ENCODE measurements at places on chromosomes 2 and 18. TPM values are rescaled to one million over a fixed set of nuclear protein-coding genes. Genes with fewer than 3 reads are reported as not detected.
A peak's percentile ranks its signal among the peaks of the same experiment; 100 is the strongest.

NABP1 gene
- total RNA-seq = 94.1 TPM

KCNJ3 gene
- not detected for total RNA-seq

SPC25 gene
- total RNA-seq = 25.2 TPM

ITGB6 gene
- not detected for total RNA-seq

NT5DC4 gene
- total RNA-seq = not detected

SPHKAP gene
- total RNA-seq = not detected

- H3K4me1 ChIP-seq = no peaks in the 10 kb centered on the region
- H3K27ac ChIP-seq = no peak overlapping the region
- H3K36me3 ChIP-seq = no peaks in the 10 kb centered on the region
- H3K27me3 ChIP-seq = no peaks in the 10 kb centered on the region
- no peak for DNase-seq
- H3K4me3 ChIP-seq = no peak overlapping the region
Measured at GRCh38 chr2:82825410-82826090, 1633.5 kb downstream of the SUCLG1 start.

DNA sequence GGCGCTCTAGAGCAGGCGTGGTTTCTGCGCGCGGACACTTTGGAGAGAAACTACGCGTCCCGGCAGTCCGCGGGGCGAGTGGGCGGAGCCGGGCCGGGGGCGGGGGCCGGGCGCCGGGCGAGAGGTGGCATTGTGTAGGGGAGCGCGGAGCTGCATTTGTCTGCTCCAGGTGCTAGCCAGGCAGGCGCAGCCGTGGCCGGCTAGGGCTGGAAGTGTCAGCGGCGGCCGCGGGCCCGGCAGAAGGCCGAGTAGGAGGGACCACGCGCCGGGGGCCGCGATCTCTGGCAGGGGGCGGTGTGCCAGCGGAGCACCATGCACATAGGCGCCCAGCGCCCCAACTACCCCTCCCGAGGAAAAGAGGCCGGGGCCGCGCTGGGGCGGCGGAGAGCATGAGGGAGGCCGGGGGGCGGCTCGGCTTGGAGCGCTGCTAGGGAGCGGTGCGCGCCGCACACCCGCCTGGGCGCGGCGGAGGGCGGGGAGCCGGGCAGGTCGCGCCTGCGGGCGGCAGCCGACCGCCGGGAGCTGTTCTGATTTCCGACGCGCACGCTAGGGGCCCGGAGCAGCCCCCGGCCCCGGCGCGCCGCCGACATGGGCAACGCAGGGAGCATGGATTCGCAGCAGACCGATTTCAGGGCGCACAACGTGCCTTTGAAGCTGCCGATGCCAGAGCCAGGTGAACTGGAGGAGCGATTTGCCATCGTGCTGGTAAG is at the start of gene FMNL2:
TSS of gene FMNL2 (plus strand) at position 159 of the 710 bp plus-strand sequence.
- peaks cover 39% of the 10 kb centered on the region for H3K27me3 ChIP-seq
- peak; percentile 77 for DNase-seq
- no peak within 1 kb of the TSS for H3K27ac ChIP-seq
- peak within 1 kb of the TSS; percentile 92 for H3K4me3 ChIP-seq
- H3K4me1 ChIP-seq = peaks cover 18% of the 10 kb centered on the region

DNA sequence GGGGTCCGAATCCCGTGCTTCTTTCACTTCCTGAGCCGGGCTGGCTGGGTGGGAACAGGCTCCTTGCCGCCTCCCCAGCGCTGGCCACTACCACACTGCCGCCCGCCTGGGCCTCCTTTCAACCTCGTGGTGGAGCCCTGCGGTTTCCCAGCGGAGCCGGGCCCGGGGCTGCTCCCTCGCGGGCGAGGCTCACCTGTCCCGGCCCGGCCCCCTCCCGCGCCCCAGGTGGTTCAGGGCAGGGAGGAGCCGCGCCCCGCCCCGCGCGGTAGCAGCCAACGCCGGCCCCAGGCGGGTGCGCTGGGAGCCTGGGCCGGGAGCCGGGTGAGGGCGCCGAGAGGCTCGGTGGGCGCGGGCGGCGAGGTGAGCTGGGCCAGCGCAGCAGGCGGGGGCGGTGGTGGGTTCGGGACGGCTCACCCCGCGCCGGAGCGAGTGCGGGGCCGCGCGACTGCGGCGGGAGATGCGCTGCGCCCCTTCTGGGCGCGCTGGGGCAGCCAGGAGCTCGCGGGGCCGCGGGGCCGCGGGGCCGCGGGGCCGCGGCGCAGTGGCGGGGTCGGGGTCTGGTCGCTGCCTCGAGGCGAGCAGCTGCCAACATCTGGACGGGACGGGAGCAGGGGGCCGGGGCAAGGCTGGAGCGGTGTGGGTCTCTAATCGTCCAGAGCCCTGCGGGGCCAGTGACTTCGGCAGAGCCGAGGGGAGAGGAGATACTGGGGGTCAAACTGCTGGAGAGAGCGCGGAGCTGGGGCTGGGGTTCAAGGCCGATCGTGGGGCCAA is at the start of gene LYPD6B:
TSS of gene LYPD6B (plus strand) at position 258 of the 771 bp plus-strand sequence. CDS start 92,250 bp downstream, outside the sequence.
- H3K4me1 ChIP-seq = no peaks in the 10 kb centered on the region
- H3K36me3 ChIP-seq = no peaks in the 10 kb centered on the region
- H3K4me3 ChIP-seq = peak within 1 kb of the TSS; percentile 60
- H3K27me3 ChIP-seq = peaks cover 64% of the 10 kb centered on the region

GRCh38 chr2:32946314-32947075 is at the start of gene LTBP1:
LTBP1 (plus strand) TSS chr2:32946953; CDS start chr2:32947325, 372 bp downstream.
- H3K27ac ChIP-seq = no peak within 1 kb of the TSS
- peaks cover 6% of the 10 kb centered on the region for H3K4me1 ChIP-seq
- DNase-seq = peak; percentile 73
- H3K4me3 ChIP-seq = peak within 1 kb of the TSS; percentile 88
- no peaks in the 10 kb centered on the region for H3K36me3 ChIP-seq

DNA sequence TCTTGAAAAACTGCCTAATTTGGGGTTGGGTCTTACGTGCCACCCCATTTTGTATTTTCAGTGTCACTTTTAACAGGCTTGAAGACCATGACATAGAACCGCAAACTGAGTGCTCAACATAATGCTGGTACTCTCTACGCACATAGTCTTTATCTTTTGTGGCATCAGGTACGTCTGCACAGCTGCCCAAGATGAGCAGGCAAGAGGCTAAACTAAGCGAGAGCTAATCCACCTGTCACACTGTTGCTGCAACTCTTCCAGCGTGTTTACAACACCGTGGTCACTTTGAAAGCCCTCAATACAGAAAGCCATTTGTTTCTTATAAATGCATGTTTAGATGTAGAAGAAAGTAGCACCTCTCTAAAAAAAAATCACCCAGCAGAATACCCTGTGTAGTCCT is 270.0 kb upstream of the TCF4 start:
- H3K27me3 ChIP-seq = no peaks in the 10 kb centered on the region
- H3K27ac ChIP-seq = no peak overlapping the region
- no peak overlapping the region for H3K4me3 ChIP-seq
- no peaks in the 10 kb centered on the region for H3K4me1 ChIP-seq
- no peaks in the 10 kb centered on the region for H3K36me3 ChIP-seq
- DNase-seq = no peak

DNA sequence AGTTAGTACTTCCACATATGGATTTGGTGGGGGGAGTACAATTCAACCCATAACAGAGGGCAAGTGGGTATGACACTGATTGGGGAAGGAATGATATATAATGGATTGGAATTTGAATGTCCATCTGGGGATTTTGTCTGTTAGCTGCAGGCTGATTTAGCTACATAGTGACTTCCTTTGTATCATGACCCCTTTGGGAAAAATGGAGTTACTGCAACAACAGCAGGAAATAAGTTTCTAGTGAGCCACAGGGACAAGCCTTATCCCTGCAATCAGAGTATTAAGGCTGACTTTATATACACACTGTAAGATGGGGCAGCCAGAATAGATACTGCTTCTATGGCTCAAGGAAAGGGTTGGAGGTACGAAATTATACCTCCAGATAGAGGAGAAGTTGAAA is 404.4 kb upstream of the MEIS1 start:
- DNase-seq = no peak
- H3K36me3 ChIP-seq = no peaks in the 10 kb centered on the region
- no peak overlapping the region for H3K27ac ChIP-seq
- no peaks in the 10 kb centered on the region for H3K27me3 ChIP-seq
- no peak overlapping the region for H3K4me3 ChIP-seq
- no peaks in the 10 kb centered on the region for H3K4me1 ChIP-seq

- H3K36me3 ChIP-seq = no peaks in the 10 kb centered on the region
- H3K4me1 ChIP-seq = peaks cover 49% of the 10 kb centered on the region
- no peak overlapping the region for H3K27ac ChIP-seq
- peak overlapping the region; percentile 52 for H3K4me3 ChIP-seq
- peaks cover 7% of the 10 kb centered on the region for H3K27me3 ChIP-seq
- DNase-seq = peak; percentile 37
Measured at GRCh38 chr2:174750923-174751441, 13.3 kb downstream of the CHRNA1 start.

- H3K4me3 ChIP-seq = peak within 1 kb of the TSS; percentile 6
- peak; percentile 8 for DNase-seq
- H3K27ac ChIP-seq = no peak within 1 kb of the TSS
- H3K27me3 ChIP-seq = no peaks in the 10 kb centered on the region
- peaks cover 18% of the 10 kb centered on the region for H3K4me1 ChIP-seq
Measured at GRCh38 chr2:74379851-74380789, at the start of gene DCTN1. DCTN1 (minus strand) TSS chr2:74380311; CDS start chr2:74380037, 274 bp downstream.

GRCh38 chr2:237092920-237093781 is 7.5 kb downstream of the COPS8 start:
- H3K4me3 ChIP-seq = no peak overlapping the region
- no peaks in the 10 kb centered on the region for H3K4me1 ChIP-seq
- peaks cover 13% of the 10 kb centered on the region for H3K36me3 ChIP-seq
- no peak for DNase-seq

DNA sequence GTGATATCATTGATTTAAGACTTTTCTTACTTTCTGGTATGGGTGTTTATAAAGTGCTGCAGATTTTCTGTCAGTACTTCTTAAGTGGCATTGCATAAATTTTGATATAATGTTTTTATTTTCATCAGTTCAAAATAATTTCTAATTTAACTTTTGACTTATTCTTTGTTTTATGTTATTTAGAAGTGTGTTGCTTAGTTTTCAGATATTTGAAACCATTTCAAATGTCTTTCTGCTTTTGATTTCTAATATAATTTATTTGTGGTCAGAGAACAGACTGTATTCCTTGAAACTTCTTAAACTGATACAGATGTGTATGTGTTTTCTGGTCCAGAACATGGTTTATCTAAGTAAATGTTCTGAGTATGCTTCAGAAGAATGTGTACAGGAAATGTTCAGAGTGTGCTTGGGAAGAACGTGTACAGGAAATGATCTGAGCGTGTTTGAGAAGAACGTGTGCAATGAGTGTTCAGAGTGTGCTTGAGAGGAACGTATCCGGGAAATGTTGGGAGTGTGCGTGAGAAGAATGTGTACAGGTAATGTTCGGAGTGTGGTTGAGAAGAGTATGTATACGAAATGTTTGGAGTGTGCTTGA is 265.7 kb upstream of the HS6ST1 start:
- peaks cover 2% of the 10 kb centered on the region for H3K36me3 ChIP-seq
- H3K27me3 ChIP-seq = peaks cover 7% of the 10 kb centered on the region
- DNase-seq = no peak
- no peak overlapping the region for H3K27ac ChIP-seq
- peaks cover 5% of the 10 kb centered on the region for H3K4me1 ChIP-seq

GRCh38 chr2:184031402-184032147 is 566.8 kb upstream of the ZNF804A start:
- H3K4me1 ChIP-seq = no peaks in the 10 kb centered on the region
- H3K4me3 ChIP-seq = no peak overlapping the region
- no peaks in the 10 kb centered on the region for H3K36me3 ChIP-seq
- H3K27me3 ChIP-seq = no peaks in the 10 kb centered on the region
- no peak overlapping the region for H3K27ac ChIP-seq

DNA sequence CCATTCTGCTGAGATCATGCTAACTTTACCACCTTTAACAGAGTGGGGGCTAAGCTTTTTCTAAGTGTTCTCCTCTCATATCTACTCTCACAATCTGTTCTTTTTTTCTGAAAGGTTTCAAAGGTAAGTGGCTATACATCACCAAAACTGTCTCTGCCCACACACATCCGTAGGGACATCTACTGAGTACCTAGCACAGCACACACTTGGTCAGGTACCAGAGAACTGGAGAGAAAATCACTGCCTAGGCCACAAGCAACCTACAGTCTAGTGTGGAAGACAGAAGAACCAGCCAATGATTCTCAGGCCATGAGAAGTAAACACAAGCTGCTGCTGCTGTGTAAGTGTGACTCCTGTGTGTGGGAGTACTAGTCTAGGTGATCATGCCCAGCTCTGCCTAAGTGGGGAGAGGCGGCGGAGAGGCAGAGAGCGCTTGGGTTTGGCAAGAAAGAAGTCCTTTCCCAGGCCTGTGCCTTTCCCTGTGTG is 176.1 kb upstream of the ZFP36L2 start:
- no peaks in the 10 kb centered on the region for H3K27me3 ChIP-seq
- peaks cover 38% of the 10 kb centered on the region for H3K4me1 ChIP-seq
- no peak overlapping the region for H3K27ac ChIP-seq
- H3K4me3 ChIP-seq = peak overlapping the region; percentile 56

DNA sequence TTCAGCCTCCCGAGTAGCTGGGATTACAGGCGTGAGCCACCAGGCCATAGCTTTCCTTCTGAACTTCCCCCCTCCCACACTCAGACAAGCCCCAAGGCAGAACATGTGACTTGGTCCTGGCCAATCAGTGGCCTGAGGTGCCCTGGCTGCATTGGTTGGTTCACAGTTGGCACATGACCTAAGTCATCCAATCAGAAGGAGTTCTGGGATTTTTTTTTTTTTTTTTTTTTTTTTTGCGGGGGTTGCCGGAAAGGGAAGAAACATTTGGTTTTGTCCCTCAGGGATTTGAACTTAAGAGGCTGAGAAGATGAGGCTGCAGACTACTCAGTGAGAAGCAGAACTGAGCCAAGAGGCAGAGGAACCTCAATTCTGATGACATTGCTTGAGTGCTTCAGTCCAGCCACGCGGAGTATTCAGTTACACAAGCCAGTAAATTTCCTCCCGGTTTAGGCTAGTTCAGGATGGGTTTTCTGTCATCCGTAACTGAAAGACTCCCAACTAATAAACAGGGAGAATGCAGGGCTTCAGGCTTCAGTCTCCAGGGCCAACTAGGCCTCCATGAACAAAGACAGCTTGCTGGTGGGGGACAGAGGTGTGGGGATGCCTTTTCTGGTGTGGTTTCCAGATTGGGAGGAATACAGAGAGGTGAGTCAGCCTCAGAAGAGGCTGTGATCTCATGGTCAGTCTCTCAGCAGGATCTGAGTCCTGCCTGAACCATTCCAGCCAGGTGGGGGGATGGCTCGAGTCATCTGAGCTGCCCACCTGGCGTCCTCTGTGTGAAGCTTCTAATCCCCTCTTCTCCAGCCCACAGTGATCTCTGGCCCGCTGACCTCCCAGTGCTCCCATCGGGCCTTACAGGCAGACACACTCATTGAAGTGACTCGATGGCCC is 9.2 kb downstream of the PTMA start:
- H3K36me3 ChIP-seq = peaks cover 7% of the 10 kb centered on the region
- H3K4me1 ChIP-seq = peaks cover 31% of the 10 kb centered on the region
- H3K4me3 ChIP-seq = no peak overlapping the region

DNA sequence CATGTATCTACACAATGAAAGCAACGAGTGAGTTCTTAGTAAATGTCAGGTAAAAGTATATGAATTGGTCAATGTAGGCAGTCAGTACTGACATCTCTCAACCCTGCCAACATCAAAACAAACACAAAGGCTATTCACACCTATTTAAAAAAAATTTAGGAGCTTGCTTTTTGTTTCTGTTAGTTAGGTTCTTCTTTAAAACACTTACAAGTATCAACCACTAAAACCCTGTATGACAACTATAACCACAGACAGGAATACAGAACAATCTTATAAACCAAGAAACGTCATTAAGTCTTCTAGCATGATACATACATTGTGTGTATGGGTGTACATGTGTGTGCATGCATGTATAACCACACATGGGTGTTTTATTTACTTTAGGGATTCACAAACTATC is 131.0 kb downstream of the TCF4 start:
- no peak overlapping the region for H3K27ac ChIP-seq
- H3K4me1 ChIP-seq = no peaks in the 10 kb centered on the region
- DNase-seq = no peak
- peaks cover 5% of the 10 kb centered on the region for H3K27me3 ChIP-seq
- no peak overlapping the region for H3K4me3 ChIP-seq
